ENCODE measurements at places on chromosomes 1 and 21. TPM values are rescaled to one million over a fixed set of nuclear protein-coding genes. Genes with fewer than 3 reads are reported as not detected.

ARHGEF10L gene
- total RNA-seq = 71.4 TPM

FAM110D gene
- 2.9 TPM for total RNA-seq

FCRL6 gene
- total RNA-seq = not detected

LCE6A gene
- not detected for total RNA-seq

KCNE1 gene
- total RNA-seq = 2.9 TPM

TEDDM1 gene
- total RNA-seq = not detected

- DNase-seq = no peak
Measured at GRCh38 chr1:66300972-66301451, 232.9 kb upstream of the SGIP1 start.

DNA sequence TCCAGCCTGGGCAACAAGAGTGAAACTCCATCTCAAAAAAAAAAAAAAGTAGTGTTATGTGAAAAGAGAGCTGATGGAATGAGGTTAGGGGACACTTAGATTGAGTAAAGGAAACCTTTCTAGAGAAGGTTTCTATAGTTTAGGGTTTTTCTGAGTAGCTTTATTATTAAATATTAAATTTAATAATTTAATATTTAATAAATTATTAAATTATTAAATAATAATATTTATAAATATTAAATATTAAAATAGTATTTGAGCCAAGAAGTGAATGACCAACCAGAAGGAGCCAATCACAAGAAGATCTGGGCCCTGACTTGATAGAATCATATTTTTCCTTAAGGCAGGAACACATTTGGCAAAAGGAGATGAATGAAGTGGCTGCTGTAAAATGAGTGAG, 50.7 kb downstream of the ALG6 start:
- no peak for DNase-seq

DNA sequence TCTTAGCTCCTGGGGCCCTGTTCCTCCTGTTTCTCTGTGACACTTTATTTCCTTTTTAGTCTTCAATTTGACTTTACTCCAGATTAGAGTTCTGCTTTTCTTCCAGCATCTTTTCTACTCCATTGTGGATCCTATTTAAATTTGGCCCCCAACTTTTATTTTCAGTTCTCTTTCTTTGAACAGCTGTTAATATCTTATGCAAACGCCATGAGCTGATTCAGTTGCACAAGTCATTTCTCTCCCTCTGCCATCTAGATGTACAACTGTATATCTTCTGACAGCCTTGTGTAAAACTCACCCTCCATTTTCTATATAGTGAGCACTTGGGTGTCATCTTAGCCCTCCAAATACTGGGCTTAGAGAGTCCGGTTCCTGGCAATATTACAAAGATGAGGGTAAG, 42.2 kb downstream of the SPATA17 start:
- no peak for DNase-seq

DNA sequence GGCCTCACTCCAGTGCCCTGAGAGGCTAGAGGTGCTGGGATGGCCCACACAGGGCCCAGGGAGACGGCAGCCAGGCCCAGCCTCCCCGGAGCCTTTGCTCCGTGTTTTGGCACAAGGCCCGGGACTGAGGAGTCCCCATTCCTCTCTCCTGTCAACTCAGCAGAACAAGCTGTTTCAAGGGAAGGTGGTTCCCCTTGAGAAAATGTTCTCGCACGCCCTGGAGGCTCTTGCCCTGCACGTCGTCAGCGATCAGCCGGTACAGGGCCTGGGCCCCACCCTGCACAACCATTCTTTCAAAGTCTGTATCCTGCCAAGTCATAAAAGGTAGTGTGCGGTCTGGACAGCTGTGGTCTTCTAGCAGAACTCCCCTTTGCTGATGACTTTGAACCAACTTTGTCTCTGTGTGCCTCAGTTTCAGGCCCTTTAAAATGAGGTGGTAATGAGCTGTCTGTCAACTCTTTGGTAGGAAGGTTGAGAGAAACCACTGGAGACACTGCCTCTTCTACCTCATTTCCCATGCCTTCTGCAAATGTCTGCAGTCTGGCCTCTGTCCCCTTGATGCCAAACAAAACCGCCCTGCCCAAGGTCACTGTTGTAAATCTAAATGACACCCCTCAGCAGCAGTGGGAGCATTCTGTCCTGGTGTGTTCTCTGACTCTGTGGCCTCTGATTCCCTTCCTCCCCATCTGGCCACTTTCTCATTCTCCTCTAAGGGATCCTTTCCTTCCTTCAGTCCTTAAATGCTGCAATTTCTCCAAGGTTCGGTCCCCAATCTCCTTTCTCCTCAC, 138.6 kb upstream of the JUN start:
- peak; percentile 92 for DNase-seq

GRCh38 chr1:217214551-217214950, 416.3 kb downstream of the GPATCH2 start:
- DNase-seq = no peak

DNA sequence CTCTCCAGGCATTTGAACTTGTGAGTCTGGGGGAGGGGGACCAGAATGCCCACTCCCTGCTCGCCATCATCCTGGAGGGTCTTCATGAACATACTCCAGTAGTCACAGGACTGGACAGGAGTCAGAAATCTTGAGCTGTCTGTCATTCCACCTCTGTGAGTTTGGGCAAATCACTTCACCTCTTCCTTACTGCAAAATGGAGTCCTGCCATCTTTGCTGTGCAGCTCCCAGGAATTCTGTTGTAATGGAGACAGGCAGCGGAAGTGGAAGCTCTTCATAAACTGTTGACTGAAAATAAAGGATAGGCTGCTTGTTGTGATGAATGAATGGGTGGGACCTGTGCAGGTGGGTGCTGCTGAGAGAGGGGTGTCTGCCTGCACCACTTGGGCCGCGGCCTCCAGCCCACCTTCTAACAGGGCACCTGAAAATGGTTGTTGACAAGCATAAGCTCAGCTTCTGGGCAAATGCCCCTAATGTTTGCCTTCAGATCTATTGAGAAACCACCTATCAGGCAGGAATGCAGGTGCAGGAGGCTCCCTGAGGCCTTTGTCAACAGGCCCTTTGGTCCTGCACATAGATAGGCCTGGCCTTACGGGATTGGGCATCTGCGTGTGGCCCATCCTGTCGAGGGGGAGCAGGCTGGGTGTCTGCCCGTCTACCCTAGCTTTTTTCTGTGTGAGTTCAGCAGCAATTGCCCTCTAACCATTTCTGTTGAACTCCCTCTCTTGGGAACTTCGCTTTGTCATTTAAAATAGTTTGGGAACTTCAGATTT, 321.0 kb downstream of the RPS6KC1 start:
- DNase-seq = no peak

GRCh38 chr1:220420726-220421125, 107.2 kb upstream of the MARK1 start:
- no peak for DNase-seq
